Activated CD4-positive, CD25-positive, alpha-beta regulatory T cell treated with anti-CD3 and anti-CD28 coated beads, Interleukin-2, amount 50 U/mL, for 24 hours (primary cell): ENCODE measurements at places on chromosomes 12 and 14.

- no peak for ATAC-seq
Measured at GRCh38 chr14:54489731-54490444, 1.1 kb upstream of the GMFB start.

DNA sequence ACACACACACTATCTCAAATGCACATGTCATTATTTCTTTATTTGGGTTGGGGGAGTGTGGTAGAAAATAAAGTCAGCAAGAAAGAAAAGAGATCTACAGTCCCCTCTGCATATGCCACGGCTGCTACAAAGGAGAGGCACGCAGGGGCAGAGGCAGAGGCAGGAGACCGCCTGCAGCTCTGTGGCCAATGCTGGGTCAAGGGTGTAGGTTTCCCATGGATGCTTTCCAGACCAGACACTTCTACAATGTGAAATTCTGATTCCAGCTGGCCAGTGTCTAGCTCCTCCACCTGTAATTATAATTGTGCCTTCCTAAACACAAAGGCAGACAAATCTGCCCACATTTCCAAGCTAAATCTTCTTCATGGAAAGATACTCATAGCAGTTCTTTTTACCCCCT lies 19.2 kb downstream of the VPS37B start:
- ATAC-seq, result no peak

GRCh38 chr12:52517005-52517835 lies 3.0 kb downstream of the KRT5 start:
- no peak for ATAC-seq

DNA sequence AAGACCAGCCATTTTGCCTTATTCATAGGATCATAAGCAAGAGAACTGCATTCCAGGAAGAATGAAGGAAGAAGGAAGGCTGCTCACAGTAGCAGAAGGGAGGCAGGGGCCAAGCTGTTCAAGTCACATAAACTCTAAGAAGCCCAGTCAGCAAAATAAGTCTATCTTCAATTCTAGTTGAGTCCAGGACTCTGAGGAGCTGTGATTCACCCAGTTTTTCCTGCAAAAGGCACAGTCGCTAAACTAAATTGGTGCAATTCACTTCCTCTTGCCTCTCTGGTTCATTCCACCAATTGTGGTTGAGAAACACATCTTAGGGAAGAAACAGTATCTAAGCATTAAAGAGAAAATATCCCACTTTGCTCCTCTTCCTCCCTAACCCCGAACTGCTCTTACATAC lies 9.8 kb downstream of the ZNF641 start:
- ATAC-seq, result no peak

DNA sequence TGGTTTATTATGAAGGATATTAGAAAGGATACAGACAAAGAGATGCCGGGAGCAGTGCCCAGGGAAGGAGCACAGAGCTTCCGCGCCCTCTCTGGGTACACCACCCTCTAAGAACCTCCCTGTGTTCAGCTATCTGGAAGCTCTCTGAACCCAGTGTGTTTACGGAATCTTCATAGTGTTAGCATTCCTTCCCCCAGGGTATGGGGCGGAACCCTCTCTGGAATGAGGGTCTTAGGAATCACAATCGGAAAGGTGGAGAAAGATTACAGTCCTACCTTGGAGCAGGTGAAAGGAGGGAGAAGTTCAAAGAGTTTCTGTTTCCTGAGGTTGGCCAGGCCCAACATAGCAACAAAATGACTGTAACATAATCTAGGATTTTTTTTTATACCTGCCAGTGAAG lies 6.8 kb upstream of the NUDT4 start:
- ATAC-seq, result no peak

DNA sequence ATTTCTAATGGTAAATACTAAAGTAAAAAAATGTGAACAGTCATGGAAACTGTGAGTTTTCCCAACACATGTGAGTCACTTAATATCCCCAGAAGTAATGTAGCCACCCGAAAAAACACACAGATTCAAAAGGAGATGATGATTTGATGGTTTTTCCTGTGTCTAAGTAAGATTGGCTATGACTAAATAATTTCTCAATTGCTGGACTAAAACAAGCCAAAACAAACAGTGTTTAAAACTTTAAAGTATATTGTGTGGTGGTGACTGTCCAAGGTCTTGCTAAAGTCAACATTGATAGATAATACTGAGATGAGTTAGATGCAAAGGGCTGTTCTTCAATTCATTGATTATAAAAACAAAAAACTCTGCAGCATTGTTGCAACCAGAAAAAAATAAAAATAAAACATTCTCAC lies 89.6 kb upstream of the SOX5 start:
- no peak for ATAC-seq

DNA sequence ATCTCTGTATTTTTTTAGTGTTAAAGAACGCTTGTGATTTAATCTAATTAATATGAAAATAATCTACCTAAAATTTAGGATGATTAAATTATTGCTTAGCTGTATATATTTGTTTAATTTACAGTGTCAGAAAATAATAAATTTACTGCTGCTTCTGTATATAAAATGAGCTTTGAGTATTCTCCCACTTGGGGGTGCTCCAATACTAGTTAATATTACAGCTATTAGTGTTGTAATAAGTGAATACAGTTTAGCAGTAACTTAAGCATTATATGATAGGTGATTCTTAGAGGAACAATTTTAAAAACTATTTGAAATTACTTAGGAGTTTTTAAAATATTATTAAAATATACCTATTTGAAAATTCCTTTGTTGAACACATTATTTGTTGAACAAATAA lies 62.2 kb downstream of the PAPOLA start:
- ATAC-seq, result no peak

GRCh38 chr12:124719231-124719630 lies 144.4 kb downstream of the SCARB1 start:
- ATAC-seq, result no peak

DNA sequence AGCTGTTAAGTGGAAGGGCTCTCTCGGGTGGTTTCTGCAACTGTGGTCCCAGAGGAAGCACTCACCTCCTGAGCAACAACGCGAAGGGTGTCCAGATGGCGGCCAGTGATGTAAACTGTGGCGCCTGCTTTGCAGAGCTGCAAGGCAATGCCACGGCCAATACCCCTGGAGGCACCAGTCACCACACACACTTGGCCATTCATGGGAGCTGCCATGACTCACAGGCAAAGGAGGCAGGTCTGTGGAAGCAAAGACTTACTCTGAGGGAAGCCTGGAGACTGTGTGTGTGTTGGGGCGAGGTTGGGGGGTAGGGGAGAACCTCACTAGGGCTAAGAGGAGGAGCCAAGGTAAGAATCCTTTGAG lies 707 bp downstream of the DHRS1 start:
- ATAC-seq, result no peak

DNA sequence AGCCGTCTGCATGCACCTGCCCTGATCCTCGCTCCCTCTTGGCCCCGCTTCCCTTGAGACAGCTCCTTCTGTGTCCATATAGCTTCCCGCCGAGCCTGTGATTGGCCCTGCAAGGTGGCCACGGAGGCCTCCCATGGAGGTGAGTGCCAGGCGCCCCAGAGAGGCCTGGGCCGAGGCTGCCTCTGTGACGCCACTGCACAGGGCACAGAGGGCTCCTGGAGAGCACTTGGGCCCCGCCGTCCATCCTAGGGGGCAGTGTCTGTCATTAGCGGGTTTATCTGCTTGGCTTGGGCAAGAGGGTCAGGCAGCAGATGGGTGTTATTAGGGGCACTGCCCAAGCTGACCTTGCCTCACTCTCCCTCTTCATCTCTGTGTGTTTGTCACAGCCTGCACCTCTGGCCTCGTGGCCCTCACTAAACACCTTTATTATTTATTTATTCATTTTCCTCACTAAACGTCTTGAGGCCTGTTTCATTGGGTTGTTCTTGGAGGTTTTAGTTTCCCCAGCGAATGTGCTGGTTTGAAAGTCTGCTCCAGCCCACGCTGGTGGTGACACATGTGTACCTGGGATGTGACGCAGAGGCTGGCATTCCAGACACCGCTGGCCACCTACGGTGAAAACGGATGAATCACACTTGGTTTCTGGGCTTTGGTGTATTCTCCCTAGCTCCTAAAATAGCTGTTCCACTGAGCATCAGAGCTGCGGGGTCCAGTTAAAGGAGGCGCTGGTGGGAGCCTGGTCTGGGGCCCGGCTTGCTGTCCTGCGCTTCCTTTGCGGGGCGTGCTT lies 5.9 kb downstream of the ZFYVE21 start:
- ATAC-seq, result peak; percentile 67

GRCh38 chr14:29741909-29742401 lies 185.7 kb downstream of the PRKD1 start:
- ATAC-seq, result no peak

GRCh38 chr14:103863245-103863644 lies 15.9 kb upstream of the PPP1R13B start:
- no peak for ATAC-seq

- ATAC-seq, result no peak
Measured at GRCh38 chr12:80710727-80711449, 3.5 kb downstream of the MYF6 start.

- ATAC-seq, result no peak
Measured at GRCh38 chr14:30387871-30388270, 171.1 kb upstream of the G2E3 start.

GRCh38 chr12:121059031-121059898 lies 20.2 kb upstream of the OASL start:
- ATAC-seq, result no peak

DNA sequence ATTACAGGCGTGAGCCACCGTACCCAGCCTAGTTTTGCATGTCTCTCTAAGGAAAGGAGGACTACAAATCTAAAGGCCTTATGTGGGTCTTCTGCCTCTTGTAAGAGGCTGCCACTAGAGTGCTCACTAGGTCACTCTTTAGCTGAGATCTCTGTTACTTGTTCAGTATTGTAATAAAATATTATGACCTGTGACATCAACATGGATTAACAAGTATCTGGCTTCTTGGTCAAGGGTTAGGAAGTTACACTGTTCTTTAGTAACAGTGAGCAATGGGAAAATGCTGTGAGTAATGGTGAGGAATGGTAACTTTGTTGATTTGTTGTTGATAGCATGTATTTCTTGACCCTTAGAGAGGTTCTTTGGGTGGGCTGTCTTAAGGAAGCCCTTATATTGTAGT lies 50.5 kb downstream of the ERC1 start:
- no peak for ATAC-seq

DNA sequence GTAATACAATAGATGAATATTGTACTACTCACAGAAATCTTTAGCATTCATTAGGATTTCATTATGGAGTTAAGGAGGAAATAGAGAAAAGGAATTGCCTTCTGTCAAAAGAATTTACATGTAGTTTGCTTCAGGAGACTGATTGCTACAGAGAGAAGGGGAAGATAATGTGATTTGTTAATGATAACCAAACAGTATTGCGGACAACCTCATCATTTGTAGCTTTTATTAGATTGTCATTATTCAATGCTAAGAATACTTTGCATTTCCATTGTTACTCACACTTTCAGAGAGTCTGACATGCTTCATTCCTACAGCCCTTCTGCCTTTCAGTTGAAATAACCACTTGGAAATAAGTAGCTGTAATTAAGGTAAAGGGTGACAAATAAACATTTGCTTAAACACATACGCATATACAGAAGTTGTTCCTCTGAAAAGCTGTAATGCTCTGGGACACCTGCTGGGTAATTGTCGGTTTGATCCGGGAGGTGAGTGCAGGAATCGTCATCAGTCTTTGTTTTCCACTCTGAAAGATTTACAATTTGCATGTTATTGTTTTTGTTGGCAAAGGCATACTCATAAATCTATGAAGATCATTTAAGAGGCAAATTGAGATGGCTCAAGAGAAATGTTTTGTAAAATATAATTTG lies 600.2 kb downstream of the TRHDE start:
- no peak for ATAC-seq

- ATAC-seq, result no peak
Measured at GRCh38 chr14:67982711-67983608, 163.4 kb downstream of the RAD51B start.

- no peak for ATAC-seq
Measured at GRCh38 chr14:75476274-75476995, 45.8 kb upstream of the BATF start.

DNA sequence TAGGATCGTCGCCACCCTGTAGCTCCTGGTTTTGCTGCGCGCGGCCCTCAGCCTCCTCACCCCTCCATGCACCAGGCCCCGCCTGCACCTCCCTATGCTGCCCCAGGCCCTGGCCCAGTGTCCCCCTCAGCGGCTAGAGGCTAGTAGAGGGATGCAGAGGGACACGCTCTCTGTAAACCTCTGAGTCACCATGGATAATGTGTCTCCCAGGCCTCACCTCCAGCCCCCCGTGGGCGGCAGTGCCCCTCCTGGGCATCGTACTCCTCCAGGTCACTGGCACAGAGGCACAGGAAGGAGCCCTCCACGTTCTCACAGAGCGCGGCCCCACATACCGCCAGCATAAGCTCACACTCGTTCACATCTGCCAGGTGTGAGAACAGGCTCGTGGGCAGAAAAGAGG lies 12.3 kb downstream of the ISCA2 start:
- no peak for ATAC-seq

- no peak for ATAC-seq
Measured at GRCh38 chr14:44609876-44610510, 102.9 kb upstream of the FSCB start.

GRCh38 chr14:32985866-32986265 lies 47.2 kb downstream of the NPAS3 start:
- ATAC-seq, result no peak

GRCh38 chr12:74644681-74645080 lies 107.0 kb downstream of the ATXN7L3B start:
- no peak for ATAC-seq

DNA sequence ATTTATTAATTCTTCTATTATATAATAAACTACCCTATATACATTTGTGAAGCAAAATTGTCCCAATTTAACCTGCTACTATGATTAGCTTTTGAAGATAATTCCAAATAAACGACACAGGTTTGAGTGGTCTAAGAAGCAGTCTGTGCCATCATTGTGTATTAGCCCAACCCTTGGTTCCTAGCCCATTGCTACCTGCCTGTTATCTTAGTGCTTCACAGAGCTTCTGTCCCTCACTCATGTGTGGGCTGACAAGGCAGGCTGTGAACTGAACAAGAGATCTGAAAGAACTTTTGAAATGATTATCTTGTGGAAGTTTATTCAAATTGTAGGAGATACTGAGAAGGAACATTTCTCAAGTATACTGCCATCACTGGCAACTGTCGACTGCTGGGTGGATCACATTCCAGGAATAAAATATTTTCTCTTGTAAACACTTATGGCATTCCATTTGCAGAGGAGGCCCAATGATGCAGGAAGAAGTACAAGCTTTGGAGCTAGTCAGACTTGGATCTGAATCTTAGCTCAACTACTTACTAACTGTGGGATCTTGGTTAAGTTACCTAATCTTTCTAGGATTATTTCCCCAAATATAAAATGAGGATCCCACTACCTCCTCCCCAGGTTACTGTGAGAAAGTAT lies 7.8 kb upstream of the MTERF2 start:
- no peak for ATAC-seq

DNA sequence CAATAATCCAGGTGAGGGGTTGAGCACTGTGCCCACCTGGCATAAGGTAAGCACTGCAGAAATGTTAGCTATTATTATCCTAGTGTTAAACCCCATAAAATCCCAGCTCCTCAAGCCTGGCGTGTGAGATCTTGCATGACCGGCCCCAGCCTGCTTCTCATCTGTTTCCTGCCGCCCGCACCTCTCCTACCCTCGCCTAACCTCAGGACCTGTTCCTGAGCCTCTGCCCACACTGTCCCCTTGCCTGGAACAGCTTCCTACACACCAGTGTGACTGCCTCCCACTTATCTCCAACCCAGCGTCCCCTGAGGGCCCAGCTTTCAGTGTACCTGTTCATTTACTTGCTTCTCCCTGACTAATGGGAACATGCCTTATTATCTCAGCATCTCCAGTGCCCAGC lies 24.7 kb downstream of the ISCA2 start:
- no peak for ATAC-seq
